GM20000 (cell line): ENCODE measurements at places on chromosomes 3 and 15.

DNA sequence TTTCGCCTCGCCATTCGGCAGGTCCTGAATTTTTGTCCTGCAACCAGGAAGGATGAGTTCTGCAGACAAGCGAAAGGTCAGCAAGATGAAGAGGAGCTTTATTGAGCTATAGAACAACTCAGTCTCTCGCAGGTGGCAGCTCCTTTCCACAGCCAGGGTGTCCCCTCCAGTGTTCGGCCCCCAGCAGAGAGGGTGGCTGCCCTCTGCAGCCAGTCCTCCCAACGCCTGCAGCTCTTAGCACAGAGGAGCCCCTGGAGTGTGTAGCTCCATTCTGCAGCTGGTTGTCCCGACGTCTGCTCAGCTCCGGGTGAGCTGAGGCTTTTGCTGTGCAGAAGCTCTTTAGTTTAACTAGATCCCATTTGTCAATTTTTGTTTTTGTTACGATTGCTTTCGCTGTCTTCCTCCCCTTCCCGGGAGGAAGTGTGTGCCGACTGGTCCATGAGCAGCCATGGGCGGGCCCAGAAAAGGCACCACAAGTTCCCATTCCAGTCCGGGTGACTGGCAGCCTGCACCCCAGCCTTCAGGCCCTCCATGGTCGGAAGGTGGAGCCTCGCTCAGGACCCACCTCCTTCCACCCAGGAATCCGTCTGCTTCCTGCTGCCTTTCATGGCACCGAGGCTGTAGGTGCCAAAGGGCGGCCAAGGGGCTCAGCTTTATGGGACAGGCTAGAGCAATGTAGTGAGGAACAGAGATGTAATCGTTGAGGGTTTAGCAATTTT, 497.8 kb upstream of the CNTN4 start:
- no peak for DNase-seq

DNA sequence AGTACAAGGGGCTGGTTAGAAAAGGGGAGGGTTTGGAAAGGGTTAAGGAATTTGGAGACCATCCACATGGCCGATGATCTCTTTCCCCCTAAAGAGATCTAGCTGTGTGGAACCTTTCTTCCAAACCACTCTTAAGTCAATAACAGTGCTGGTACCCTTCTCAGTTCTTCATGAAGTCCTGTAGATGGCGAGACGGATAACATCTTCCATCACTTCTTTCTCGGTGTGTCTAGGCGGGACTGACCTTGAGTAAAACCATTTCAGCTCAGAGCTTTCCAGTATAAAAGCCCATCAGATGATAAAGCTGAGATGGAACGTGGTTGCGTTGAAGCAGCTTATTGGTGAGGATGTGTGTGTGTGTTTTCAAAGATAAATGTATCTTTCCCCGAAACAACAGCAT, 151.5 kb upstream of the BHLHE40 start:
- DNase-seq: peak; percentile 1

DNA sequence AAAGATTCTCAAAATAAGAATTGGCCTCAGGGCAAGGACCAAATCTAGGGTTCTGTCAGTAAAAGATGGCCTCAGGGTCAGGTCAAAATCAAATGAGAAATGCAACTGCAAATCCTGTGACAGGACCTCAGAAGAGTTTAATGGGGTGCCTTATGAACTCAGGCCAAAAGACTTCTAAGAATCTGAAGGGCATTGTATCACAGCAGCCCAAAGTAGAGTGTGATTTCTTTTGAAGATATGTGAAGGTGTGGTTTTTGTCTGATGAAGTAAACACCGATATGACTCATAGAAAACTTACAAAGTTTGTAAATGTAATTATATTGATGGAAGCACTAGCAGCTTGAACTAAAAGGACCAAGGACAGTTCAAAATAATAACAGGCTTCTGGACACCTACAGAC, 966.1 kb downstream of the AGBL1 start:
- no peak for DNase-seq

GRCh38 chr3:188624828-188625227, 470.9 kb downstream of the LPP start:
- DNase-seq: no peak

DNA sequence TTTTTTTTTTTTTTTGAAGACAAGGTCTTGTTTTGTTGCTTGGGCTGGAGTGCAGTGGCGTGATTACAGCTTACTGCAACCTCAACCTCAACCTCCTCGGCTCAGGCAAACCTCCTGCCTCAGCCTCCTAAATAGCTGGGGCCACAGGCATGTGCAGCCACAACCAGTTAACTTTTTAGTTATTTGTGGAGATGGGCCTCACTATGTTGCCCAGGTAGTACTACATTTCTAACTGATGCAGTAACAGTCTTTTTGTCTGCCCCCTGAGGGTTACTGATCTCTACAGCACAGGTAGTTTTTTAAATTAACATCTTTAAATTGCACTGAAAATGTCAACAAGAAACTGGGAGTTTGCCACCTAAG, 3.4 kb upstream of the LMLN start:
- no peak for DNase-seq

DNA sequence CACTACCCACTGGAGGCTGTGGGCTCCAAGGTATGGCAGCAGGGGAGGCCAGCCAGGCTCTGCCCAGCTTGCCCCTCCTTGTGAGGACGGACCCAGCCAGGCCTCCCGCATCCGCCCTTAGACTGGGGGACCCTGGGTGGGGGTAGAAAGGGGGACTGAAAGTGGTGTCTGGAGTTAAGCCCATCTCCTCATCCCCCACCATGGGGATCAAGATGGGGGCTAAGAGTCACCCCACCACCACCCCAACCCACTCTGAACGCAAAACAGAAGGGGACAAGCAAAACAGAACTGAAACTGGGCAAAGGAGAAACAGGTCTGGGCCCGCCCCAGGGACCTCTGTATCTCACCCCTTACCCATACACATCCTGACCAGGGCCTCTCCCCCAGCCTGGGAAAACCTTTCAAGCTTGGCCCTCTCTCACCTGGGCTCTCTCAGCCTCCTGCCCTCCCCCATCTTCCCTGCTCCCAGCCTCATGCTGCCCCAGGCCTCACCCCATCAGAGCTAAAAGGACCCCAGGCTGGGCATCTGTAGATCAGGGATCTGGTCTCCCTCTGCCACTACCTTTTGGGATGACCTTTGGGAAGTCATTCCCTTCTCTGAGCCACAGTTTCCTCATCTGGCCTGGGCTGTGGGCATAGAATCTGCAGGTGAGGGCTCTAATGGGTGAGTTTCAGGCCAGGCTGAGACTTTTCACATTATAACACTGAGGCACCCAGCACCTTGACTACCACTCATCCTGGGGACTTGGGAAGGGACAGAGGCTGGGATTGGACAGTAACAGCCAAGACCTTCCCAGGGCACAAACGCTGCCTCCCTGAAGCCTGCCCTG, 30.0 kb upstream of the CYP11A1 start:
- DNase-seq: no peak

DNA sequence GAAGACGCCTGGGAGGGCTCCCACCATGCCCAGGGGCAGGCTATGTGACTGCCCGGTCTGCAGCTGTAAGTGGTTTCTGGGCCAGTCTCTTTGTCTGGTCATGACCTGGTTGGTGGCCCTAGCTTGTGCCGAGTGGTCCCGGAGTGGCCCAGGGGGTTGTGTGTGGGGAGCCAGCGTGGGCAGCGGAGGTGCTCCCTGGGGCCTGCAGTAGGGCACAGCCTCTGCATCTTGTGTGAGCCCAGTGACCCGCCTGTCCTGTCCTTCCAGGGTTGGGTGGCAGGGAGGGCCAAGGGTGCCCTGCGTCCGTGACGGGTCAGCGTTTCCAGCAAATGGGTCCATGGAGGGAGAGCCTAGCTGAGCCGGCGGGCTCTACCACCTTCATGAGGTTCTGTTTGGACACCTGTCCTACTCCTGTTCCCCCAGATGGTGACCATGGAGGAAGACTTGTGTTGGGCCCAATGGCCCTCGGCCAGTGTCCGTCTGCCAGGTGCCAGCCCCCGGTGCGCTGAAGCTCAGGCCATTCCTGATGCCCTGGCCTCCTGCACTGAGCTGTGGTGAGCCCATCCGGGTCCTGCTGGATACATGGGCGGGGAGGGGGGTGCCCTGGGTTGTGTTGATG, 215.4 kb downstream of the SNRPN start:
- DNase-seq: no peak

GRCh38 chr3:100009276-100010086, 104.8 kb downstream of the FILIP1L start:
- no peak for DNase-seq

DNA sequence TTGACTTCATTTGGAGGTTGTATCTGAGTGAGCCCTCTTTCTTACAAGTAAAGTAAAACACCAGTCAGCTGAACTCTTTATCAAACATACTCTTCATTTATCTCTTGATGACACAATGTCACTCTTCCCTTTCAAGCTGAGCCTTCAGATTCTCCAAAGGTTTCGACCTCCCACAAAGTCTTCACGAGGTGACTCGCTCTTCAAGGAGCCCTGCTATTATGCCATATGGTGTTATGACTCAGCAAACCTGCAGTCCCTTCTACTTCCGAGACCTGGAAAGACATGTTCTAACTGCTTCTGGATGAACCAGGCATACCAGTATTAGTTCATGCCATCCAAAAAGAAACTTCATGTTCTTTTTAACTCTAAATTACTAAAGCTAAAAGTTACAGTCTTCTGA, 23.1 kb downstream of the AADAC start:
- no peak for DNase-seq

GRCh38 chr15:90360746-90361145, 8.7 kb downstream of the ZNF774 start:
- no peak for DNase-seq

DNA sequence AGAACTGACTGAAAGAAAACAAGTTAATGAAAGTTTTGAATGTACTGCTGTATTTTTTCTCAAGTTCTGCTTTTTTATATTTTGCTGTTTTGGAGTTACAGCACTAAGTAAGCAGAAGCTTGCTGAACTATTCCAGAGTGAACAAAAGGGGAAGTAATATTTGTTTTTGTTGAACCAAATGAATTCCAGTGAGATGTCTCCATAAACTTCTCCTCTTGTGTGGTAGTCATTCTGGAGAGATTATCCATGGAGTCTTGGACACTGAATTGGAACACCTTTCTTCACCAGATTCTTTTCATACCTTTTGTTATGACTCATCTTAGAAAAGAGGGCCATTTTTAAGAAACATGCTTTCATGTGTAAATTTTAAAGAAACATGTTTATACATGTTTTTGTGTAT, 8.8 kb downstream of the ANKUB1 start:
- DNase-seq: no peak

DNA sequence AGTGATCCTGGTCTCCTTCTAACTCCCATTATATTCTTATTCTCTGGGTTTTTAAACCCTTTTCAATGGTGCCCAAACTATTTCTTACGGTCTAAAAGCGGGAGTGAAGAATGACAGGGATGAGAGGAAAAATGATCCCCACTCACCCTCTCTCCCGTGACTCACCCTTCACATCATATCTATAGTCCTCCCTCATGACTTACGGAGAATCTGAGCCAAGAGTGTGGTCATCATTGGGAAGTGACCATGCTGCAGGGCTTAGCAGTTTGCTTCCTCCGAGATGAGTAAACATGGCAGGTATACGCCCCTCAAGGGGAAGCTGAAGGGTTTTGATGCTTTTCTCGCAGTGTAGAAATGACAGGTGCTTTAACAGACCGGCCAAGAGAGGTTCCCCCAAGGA, 274.0 kb downstream of the RYR3 start:
- no peak for DNase-seq

GRCh38 chr3:119642746-119643473, 17.5 kb downstream of the POPDC2 start:
- DNase-seq: no peak

DNA sequence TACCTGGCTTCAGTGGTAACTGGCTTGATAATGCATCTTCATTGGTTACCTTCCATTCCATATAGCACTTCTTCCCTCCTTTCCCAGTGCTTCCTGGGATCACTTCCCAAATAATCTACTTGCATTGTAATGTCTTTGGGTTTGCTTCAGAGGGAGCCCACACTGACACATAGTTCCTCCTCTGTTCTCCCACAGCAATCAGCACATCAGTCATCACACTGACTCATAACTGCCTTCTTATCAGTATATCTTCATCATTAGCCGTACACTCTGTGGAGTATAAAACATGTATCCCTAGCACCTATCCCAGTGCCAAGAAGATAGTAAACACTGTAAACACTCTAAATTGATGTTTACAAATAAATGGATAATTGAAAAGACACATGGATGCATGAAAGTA, 91.4 kb upstream of the SCN10A start:
- no peak for DNase-seq

- no peak for DNase-seq
Measured at GRCh38 chr15:79222808-79223207, 59.7 kb upstream of the ANKRD34C start.

DNA sequence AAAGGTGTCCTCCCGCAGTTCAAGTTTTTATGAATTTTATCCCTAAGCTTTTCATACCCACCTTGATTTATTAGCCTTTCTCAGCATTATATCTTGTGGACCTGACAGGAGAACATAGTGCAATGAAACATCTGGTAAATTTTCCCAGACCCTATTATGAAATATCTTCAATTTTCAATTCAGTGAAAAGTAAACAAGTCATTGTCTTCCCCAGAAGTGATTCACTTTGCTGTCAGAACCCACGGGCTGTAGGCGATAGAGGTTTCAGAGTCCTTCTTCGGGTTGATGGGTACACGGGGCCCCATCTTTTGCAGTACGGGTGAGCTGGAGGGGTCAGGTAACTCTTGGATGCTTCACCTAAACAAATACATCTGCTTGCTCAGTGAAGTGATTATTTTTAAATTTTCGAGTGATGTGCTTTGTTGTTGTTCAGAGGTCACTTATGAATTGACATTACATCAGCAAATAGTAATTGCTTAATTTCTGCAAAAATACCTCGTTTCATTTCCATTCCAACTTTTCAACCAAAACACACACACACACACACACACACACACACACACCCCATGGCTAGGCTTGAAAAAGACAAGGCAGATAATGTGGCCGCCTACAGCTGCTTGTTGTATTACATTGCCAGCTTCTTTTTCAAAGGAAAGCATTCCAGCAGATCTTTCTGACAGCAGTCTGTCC, 102.9 kb downstream of the SEMA6D start:
- no peak for DNase-seq

DNA sequence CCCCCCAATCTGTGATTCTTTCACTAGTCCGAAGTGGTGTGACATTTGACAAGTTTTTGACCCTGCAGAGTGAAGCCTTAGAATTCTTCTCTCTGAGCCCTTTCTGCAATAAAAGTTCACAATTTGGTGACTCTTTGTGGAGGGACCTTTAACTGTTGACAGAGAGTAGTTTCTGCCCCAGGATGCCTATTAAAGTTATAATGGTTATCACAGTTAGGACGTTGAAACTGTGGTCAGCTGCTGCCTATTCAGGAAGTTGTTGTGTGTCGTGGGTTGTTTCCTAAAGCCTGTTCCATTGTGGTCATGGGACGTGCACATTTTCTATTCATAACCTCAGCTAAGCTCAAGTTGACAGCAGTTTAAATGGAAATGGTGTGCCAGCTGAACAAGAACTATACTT, 274.5 kb downstream of the NEK10 start:
- DNase-seq: no peak

DNA sequence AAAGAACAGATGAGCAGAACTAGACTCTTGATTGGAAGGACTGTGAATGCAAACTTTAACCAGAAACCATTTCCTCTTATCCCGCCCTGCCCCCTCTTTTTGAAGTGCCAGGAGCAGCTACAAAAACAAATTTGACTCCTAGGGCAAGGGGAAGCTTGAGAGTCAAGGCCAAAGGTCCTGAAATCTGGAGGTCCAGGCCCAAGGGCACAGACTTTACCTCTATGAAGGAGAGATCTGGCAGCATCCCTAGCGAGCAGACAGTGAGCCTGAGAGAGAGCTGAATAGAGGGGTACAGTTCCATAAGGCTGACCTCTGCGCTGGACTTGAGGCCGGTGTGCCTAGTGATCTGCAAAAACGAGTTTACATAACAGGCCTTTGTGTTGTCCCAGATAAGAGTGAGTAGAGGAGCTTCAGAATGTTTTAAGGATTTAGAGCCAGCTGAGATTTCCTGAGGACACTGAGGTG, 5.1 kb downstream of the RAB43 start:
- no peak for DNase-seq
